ENCODE measurements at places on chromosomes 16 and 17. TPM values are rescaled to one million over a fixed set of nuclear protein-coding genes. Genes with fewer than 3 reads are reported as not detected.
A peak's percentile ranks its signal among the peaks of the same experiment; 100 is the strongest.

DNA sequence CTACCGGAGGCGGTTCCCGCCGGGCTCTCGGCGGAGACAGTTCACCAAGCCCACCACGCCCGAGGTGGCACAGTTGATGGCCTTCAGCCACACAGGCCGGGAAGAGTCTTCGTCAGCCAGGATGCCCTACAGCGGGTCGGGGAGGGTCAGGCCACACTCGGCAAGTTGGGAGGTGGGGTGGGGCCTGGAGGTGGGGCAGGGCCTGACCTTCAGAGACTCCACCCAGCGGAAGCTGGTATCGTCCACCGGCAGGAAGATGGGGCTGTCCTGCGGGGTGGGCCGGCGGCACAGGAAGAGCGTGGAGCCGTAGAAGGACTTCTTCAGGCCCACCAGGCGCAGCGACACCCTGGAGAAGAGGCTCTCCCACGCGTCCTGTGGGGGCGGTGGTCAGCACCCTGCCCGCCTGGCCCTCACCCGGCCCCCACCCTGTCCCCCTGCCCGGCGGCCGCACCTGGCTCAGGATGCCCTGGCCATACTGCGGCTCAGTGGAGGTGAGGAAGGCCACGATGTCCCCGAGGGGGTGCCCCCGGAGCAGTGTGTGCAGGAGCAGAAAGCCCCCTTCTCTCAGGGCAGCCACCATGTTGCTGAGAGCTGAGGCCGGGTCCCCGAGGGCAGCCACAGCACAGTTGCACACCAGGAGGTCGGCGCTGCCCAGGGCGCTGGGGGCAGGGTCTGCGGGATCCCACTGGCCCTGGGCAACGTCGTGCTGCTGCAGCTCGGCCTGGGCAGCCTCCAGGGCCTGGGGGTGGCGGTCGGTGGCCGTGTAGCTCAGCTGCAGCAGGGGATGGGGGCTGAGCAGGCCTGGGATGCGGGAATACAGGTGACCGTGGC is 12.8 kb downstream of the FASN start:
- no peaks in the 10 kb centered on the region for H3K36me3 ChIP-seq
- H3K27me3 ChIP-seq: no peaks in the 10 kb centered on the region
- no peaks in the 10 kb centered on the region for H3K4me1 ChIP-seq
- no peak overlapping the region for H3K27ac ChIP-seq
- DNase-seq: no peak

GRCh38 chr17:83194186-83194561 is 114.8 kb downstream of the METRNL start:
- no peak overlapping the region for H3K27ac ChIP-seq
- no peak overlapping the region for H3K4me3 ChIP-seq
- peaks cover 17% of the 10 kb centered on the region for H3K4me1 ChIP-seq
- no peaks in the 10 kb centered on the region for H3K36me3 ChIP-seq
- no peaks in the 10 kb centered on the region for H3K27me3 ChIP-seq

GRCh38 chr16:90032674-90033331 is 13.5 kb upstream of the DBNDD1 start:
- no peak overlapping the region for H3K27ac ChIP-seq
- H3K4me1 ChIP-seq: no peaks in the 10 kb centered on the region
- no peak for DNase-seq

GRCh38 chr16:81204798-81205680 is 33.5 kb upstream of the BCO1 start:
- no peaks in the 10 kb centered on the region for H3K27me3 ChIP-seq
- DNase-seq: peak; percentile 80
- H3K4me3 ChIP-seq: no peak overlapping the region

DNA sequence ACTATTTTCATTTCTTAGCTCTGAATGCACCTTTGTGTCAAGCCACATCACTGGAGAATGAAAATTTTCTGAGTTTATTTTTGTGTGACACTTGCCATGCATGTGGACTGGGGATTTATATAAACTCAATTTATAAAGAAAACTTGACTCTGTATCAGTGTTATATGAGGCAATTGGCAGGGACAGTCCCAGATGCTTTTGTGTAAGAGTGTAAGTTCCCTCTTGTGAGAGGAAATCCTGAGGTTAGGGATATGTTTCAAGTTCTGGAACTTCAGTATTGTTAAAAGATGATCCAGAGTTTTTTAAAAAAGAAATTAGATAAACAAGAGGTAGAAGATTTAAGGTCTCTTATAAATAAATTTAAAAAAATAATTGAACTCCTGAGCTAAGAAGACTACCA is 10.9 kb upstream of the CCL8 start:
- no peak for DNase-seq
- no peaks in the 10 kb centered on the region for H3K27me3 ChIP-seq
- H3K4me3 ChIP-seq: no peak overlapping the region
- no peak overlapping the region for H3K27ac ChIP-seq

DNA sequence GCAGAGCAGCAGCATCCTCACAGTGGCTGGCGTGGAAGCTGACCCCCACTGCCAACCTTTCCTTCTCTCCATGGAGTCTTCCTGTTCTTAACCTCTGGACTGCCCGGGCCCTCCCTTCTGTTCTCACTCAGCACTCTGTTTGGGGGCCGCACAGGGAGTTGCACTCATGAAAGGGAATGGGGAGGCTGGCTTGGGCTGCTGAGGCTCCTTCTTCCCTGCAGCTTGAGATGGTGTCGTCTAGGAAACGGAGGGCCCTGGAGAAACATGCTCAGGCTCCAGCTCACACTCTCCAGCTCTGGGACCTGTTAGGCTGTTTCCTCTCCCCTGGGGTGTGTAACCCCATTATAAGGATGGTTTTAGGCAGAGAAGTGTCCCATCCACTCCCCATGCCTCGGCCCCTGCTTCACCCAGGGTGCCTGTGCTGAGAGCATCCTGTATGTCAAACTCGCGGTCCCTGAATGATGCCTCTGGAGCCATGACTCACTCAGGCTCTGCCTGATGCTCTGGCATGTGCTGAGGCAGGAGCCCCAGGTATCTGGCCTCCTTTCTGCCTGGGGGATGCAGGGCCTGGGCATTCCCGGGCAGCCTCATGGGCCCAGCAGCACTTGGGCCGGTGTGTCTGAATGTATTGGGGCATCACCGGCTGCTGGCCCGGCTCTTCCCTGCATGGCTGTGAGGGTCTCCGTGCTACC is 18.9 kb downstream of the TMEM94 start:
- H3K27me3 ChIP-seq: no peaks in the 10 kb centered on the region
- no peak overlapping the region for H3K27ac ChIP-seq
- DNase-seq: no peak
- H3K36me3 ChIP-seq: no peaks in the 10 kb centered on the region

- peak overlapping the region; percentile 54 for H3K4me3 ChIP-seq
- H3K4me1 ChIP-seq: peaks cover 26% of the 10 kb centered on the region
- H3K27ac ChIP-seq: peak overlapping the region; percentile 95
These were observed 504 bp downstream of the ERN1 start for GRCh38 chr17:64129515-64129764.

DNA sequence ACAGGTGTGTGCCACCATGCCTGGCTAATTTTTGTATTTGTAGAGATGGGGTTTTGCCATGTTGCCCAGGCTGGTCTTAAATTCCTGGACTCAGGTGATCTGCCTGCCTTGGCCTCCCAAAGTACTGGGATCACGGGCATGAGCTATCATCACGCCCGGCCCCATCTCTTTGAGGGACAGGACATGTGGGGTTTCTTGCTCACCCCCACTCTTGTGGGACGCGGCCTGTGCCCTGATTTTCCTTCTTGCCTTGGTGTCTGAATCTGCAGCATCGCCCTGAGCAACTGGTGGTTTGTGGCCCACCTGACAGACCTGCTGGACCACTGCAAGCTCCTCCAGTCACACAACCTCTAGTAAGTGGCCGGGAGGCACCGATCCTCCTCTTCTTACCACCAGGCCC is 25.6 kb downstream of the NUP85 start:
- H3K36me3 ChIP-seq: no peaks in the 10 kb centered on the region
- no peak overlapping the region for H3K4me3 ChIP-seq
- H3K4me1 ChIP-seq: no peaks in the 10 kb centered on the region

DNA sequence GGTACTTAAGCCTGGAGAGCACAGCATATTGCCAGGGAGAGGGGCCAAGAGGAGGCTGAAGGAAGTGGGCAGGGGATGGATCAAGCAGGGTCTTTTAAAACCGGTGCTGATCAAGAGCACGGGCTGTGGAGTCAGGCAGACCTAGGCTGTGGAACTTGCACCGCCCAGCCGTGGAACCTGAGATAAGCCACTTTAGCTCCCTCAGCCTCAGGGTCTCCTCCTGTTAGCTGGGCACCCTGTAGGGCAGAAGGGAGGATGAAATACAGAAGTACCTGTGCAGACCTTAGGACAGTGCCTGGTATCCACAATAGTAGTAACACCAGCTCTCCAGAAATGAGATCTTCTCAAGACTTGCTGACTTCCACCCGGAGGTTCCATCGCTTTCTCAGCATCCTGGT is 9.3 kb downstream of the ODAD4 start:
- H3K27ac ChIP-seq: no peak overlapping the region
- no peak overlapping the region for H3K4me3 ChIP-seq
- DNase-seq: no peak
- no peaks in the 10 kb centered on the region for H3K4me1 ChIP-seq

Gene C16orf96
- polyA plus RNA-seq: not detected

Gene ARSG
- polyA plus RNA-seq: 1.2 TPM

Gene RNF43
- 12.4 TPM for polyA plus RNA-seq

Gene GNPTG
- 133 TPM for polyA plus RNA-seq
